ENCODE measurements at places on chromosomes 3 and 15.

DNA sequence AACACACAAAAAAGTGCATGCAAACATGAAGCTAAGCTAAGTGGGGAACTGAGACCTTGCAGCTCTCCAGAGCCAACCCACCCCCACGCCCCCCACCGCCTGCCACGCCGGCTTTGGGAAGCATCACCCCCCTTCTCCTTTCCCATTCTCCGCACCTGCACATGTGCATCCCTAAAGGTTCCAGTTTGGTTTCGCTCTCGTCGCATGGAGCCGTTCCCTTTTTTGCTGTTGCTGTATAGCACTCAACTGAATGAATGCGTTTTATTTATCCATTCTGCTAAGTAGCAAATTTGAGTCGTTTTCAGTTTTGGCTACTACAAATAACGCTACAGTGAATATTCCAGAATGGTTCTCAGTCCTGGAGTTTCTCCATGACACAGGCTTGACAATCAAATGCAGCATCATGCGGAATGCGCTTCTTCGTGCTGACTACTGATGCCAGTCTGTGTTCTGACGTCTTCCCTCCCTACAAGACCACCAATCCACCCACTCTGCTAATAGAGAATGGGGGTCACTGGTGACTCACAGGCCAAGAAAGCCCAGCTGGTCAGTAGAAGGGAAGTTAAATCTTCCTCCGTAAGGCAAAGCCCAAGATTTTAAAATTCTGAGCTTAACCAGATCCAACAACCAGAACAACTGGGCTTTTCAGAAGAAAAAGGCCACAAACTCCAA, 115.3 kb downstream of the XXYLT1 start:
- no peak for DNase-seq

DNA sequence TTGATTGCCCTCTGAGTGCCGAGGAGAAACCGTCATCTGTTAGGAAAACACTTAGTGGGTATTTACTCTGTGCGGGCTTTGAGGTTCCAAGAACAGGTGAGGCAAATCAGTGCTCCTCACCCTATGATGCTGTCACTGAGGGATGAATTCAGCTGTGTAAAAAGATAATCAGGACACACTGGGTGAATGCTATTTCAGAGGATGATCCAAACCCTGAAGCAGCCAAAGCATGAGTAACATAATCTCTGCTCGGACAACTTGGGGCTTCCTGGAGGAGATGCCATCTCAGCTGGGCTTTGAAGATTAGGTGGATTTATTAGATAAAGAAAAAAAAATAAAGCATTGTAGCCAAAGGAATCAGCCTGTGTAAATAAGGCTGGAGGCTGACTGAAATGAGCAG, 10.5 kb upstream of the GADL1 start:
- no peak for DNase-seq

DNA sequence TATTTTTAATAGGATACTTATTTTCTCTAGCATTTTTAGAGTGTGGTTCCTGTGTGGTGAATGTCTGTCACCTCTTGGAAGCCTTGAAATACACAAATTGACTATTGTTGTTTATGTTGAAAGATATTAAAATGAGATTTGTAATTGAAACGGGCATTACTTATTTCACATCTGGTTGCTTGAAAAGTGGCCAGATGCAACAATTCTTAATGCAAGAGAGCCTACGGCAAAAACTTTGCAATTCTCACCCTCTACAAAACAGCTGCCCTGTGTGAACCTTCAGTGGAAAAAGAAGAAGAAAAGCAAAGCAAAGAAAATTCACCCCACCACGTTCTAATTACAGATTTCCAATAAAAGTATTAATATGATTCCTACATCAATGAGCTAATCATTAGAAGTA, 46.6 kb downstream of the PPARG start:
- DNase-seq: no peak

DNA sequence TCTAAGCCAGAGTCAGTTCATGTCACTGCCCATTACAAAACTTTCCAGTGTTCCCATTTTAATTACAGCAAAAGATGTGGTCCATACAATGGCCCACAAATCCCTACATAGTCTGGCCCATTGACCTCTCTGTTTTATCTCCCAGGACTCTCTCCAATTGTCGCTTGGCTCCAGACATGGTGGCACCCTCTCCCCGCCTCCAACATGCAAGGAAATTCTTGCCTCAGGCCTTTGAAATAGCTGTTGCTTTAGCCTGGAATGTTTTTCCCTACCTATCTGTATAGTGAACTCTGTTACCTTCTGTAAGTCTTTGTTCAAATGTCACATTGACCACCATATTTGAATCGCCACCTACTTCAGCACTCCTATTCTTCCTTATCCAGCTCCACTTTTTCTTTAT, 377.3 kb upstream of the MCTP2 start:
- DNase-seq: no peak

DNA sequence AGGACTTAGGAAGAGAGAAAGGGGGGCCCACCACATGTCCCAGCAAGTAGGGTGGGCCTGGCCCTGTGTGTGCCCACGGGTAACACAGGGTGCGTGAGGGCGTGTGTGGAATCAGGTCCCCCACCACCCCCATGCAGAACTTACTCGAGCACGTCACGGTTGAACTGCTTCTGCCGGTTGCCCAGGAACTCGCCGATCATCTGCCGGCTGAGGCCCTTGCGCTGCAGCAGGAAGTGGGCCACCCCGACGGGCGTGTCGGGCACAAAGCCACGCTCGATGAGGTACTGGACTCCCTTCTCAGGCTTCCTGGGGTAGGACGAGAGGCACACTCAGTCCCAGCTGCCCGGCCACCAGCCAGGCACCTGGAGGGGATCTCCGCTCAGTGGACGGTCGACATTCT, 83.1 kb upstream of the RPL32 start:
- DNase-seq: no peak
